ENCODE measurements at places on chromosomes 7 and 10.

DNA sequence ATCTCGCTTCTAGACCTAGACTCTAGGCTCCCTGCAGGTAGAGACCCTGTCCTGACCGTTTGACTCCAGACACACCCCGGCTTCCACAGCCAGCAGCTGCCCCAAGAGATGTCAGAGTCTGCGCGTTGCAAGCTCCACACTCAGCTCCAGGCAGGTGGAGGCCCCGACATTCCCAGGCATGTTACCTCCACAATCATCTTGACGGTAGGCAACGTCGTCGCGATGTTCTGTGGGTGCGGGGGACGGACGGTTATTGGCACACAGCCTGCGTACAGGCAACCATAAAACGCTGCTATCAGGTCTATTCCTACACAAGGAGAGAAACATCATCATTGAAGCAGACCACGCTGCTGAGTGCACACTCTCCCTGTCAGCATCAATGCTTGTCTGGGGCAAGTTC, 213.2 kb downstream of the ZMYND11 start:
- no peaks in the 10 kb centered on the region for H3K27me3 ChIP-seq
- no peaks in the 10 kb centered on the region for H3K4me1 ChIP-seq
- no peak overlapping the region for H3K4me3 ChIP-seq
- no peak overlapping the region for H3K27ac ChIP-seq
- DNase-seq, result no peak

DNA sequence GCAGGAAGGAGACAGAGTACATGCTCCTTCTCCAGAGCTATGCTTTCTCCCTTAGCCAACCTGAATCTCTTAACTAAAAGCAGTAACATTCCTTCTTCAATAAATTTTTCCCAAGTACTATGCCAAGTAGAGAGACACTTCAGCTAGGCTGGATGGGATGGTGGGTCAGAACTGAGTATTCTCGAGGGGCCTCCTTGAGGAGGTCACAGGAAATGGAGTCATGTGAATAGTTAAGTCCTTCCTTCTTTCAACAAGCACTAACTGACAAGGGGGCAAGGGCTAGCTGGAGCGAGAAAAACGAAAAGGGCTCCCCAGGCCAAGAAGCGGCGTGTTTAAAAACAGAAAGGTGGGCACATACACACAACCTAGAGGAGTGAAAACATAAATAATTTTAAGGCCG, 5.5 kb downstream of the RSU1 start:
- DNase-seq, result no peak
- H3K27me3 ChIP-seq, result peaks cover 4% of the 10 kb centered on the region
- peak overlapping the region; percentile 57 for H3K27ac ChIP-seq
- peaks cover 23% of the 10 kb centered on the region for H3K4me1 ChIP-seq
- peaks cover 12% of the 10 kb centered on the region for H3K36me3 ChIP-seq

- H3K27ac ChIP-seq, result no peak overlapping the region
- no peak for DNase-seq
- H3K4me1 ChIP-seq, result peaks cover 25% of the 10 kb centered on the region
- no peaks in the 10 kb centered on the region for H3K27me3 ChIP-seq
These were observed 125.3 kb downstream of the NEURL1 start for GRCh38 chr10:103618575-103619423.

DNA sequence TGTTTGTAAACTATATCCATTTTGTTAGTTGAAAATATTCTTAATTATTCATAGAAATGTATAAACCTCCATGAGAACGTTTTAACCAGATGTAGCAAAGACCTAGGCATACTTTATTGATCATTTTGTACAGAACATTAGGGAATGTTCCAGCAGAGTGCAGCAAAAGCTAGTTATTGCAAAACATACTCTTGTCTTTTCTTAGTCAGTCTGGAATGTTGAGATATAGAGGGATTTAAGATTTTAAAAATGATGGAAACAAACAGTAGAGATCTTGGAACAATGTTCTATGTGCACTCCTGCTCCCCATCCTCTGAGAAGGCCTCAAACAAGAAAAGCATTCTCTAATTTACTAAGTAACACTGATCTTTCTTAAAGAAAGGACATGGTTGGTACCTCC, 292.1 kb downstream of the BBS9 start:
- H3K27me3 ChIP-seq, result peaks cover 4% of the 10 kb centered on the region
- H3K4me3 ChIP-seq, result no peak overlapping the region
- no peak for DNase-seq
- peaks cover 27% of the 10 kb centered on the region for H3K4me1 ChIP-seq
- no peaks in the 10 kb centered on the region for H3K36me3 ChIP-seq

DNA sequence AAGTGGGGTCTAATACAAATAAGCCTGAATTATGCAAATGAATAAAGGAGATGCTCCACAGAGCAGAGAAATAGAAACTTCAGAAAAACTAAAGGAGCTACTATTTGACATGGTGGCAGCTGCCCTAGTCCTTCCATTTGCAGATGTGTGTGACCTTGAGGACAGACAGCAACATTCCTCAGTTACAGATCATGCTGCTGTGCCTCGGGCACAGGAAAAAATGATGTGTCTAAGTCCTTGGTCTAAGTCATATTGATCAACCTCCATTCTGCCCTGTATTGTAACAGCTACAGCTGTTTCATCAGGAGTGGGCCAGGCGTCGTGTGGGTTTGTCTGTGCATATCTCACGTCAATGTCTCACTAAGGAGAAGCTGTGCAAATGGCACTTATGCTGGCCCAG, 710.4 kb downstream of the TNS3 start:
- H3K36me3 ChIP-seq, result no peaks in the 10 kb centered on the region
- peaks cover 6% of the 10 kb centered on the region for H3K27me3 ChIP-seq
- no peak overlapping the region for H3K4me3 ChIP-seq
- H3K4me1 ChIP-seq, result peaks cover 5% of the 10 kb centered on the region
- no peak for DNase-seq
- no peak overlapping the region for H3K27ac ChIP-seq

DNA sequence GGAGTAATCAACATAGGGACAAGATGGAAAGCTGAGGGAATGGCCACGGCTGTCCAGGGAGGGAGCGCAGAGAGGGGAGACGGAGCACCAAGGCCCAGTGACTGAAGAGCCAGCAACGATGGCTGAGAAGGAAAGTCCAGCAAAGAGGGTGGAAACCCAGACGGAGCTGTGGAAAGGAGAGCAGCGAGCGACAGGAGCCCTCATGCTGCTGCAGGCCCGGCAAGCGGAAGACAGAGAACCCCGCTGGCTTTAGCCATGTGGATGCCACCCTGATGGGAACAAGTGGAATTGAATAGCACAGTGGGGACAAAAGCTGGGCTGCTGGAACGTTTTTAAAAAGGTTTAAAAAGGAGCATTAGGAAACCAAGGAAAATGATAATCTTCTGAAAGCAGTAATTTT, 82.9 kb upstream of the DDC start:
- no peak for DNase-seq
- H3K4me3 ChIP-seq, result no peak overlapping the region
- peaks cover 20% of the 10 kb centered on the region for H3K4me1 ChIP-seq
- no peak overlapping the region for H3K27ac ChIP-seq
- H3K36me3 ChIP-seq, result peaks cover 28% of the 10 kb centered on the region
- H3K27me3 ChIP-seq, result peaks cover 2% of the 10 kb centered on the region

GRCh38 chr7:27765841-27766240, 25.9 kb downstream of the TAX1BP1 start:
- H3K4me1 ChIP-seq, result no peaks in the 10 kb centered on the region
- H3K4me3 ChIP-seq, result no peak overlapping the region
- no peak overlapping the region for H3K27ac ChIP-seq
- peaks cover 33% of the 10 kb centered on the region for H3K36me3 ChIP-seq
- no peak for DNase-seq

DNA sequence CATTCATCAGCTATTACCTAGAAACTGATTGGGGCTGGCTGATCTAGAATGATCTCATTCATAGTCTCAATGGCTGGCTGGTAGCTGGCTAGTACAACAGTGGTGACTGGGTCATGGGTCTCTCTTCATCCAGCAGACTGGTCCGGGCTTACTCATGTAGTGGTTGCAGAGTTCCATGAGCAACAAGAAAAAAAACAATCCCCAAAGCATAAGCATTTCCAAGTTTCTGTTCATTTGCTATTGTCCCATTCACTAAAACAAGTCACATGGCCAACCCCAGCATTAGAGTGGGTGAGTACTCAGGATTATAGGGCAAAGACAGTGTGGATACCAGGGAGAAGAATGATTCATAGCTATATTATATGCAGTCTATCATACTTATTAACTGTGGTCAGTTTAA, 85.2 kb upstream of the SEMA3C start:
- no peak overlapping the region for H3K4me3 ChIP-seq
- no peak overlapping the region for H3K27ac ChIP-seq
- H3K4me1 ChIP-seq, result peaks cover 4% of the 10 kb centered on the region
- no peak for DNase-seq
- H3K36me3 ChIP-seq, result peaks cover 8% of the 10 kb centered on the region

GRCh38 chr10:120793088-120793487, 58.1 kb upstream of the WDR11 start:
- H3K4me1 ChIP-seq, result peaks cover 32% of the 10 kb centered on the region
- H3K27me3 ChIP-seq, result peaks cover 9% of the 10 kb centered on the region
- H3K36me3 ChIP-seq, result peaks cover 6% of the 10 kb centered on the region
- no peak overlapping the region for H3K4me3 ChIP-seq
- DNase-seq, result no peak

- DNase-seq, result no peak
- peaks cover 14% of the 10 kb centered on the region for H3K36me3 ChIP-seq
- H3K27ac ChIP-seq, result peak overlapping the region; percentile 98
- H3K4me1 ChIP-seq, result peaks cover 74% of the 10 kb centered on the region
- peaks cover 3% of the 10 kb centered on the region for H3K27me3 ChIP-seq
- peak overlapping the region; percentile 95 for H3K4me3 ChIP-seq
These were observed 6.7 kb downstream of the SKIDA1 start for GRCh38 chr10:21518641-21519396.

DNA sequence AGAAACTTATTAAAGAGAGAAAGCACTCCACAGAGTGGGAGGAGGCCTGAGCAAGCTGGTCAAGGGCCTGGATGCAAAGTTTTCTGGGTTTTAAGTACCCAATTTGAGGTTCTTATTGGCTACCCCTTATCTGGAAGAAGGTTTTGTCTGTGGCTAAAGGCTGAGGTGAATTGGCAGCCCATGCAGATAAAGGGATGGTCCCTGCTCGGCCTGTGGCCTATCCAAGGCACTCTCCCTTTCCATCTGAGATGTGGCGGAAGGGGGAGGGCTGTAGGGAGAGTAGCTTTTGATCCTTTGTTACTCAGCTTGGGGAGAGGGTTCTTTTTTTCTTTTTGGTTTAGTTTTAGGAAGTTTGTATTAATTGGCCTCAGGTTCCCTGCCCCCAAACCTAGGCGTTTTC, 465.1 kb downstream of the ATRNL1 start:
- H3K27me3 ChIP-seq, result no peaks in the 10 kb centered on the region
- H3K4me1 ChIP-seq, result no peaks in the 10 kb centered on the region
- H3K36me3 ChIP-seq, result peaks cover 7% of the 10 kb centered on the region
